ENCODE measurements at places on chromosomes 7 and 10. TPM values are rescaled to one million over a fixed set of nuclear protein-coding genes. Genes with fewer than 3 reads are reported as not detected.
A peak's percentile ranks its signal among the peaks of the same experiment; 100 is the strongest.

The SUN1 gene
- polyA plus RNA-seq, result 35.5 TPM

The PHKG1 gene
- 0.38 TPM for polyA plus RNA-seq

The FASTK gene
- polyA plus RNA-seq, result 71.5 TPM

- no peak for DNase-seq
Observed at GRCh38 chr7:28558236-28558635, 145.9 kb downstream of the CREB5 start.

DNA sequence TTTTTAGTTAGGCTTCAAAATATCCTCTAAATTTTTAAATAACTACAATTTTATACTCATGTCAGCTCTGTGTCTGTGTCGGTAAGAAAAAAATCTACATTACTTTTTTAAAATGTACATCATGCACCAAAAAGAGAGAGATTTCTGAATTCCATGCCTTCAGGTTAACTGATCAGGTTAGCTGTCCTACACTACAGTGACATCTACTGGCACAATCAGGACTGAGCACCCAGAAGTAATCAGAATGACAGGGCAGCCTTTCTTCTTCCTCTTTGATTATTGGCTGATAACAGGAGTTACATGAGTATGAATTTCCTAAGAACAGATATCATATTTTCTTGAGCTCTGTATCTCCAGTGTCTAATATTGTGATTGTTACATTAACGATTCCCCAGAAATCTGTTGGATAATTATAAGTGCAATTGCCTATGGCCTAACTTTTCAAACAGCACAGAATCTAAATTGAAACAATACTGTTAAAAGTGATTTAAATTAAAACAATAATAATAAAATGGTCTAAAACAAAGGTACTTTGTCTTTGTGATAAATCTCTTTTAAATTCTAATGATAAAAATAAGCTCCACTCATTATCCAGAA is 41.8 kb upstream of the HYCC1 start:
- peak; percentile 24 for DNase-seq

- DNase-seq, result no peak
Observed at GRCh38 chr7:121204537-121204936, 124.3 kb upstream of the WNT16 start.
